Neuronal stem cell (in vitro differentiated cells): ENCODE measurements at places on chromosomes 7 and 10.

DNA sequence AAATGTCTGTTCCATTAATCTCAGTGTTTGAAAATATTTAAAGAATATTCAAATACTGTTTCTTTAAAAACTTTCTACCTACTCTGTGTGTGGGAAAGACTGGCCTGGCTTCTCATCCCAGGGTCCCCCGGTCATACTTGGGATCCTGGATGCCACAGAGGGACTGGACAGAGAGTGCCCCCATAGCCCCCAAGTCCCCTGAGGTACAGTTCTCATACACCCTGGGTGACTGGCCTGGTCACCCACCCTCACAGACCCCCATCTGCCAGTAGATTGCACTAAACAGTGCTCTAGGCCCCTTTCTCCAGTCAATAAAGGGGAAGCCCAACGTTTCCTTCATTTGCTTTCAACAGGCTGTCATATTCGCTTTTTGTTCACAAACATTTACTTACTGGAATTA is 3.0 kb downstream of the TMEM273 start:
- no peak for DNase-seq

- no peak for DNase-seq
Measured at GRCh38 chr7:74283858-74284447, 5.3 kb upstream of the CLIP2 start.

DNA sequence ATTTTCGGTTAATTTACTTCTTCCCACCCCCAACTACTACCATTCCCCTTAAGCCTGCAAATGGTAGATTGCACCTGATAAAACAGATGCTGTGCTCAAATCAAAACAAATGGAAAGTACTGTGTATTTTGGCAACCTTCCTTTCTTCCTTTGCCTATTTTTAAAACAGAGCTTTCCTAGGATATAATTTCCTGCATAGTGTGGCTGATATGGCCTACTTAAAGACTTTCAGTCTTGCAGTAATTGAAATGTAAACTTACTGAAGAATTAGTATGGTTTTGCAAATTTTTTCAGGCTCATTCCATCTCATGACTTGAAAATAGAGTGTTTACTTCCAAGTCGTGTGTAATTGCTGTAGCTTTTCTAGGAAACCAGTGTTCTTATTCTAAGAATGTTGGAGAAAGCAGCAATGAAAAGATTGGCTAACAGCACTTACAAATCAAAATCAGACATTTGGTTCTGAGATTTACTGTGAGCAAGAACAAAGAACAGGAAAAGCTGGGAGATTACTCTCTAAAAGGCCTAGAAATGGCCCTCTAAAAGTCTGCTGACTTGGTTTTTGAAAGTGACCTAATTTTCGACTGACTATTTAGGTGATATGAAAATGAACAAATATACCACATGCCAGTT is 52.0 kb downstream of the REEP3 start:
- no peak for DNase-seq

GRCh38 chr7:44537442-44537841 is 3.7 kb downstream of the NPC1L1 start:
- DNase-seq: no peak

DNA sequence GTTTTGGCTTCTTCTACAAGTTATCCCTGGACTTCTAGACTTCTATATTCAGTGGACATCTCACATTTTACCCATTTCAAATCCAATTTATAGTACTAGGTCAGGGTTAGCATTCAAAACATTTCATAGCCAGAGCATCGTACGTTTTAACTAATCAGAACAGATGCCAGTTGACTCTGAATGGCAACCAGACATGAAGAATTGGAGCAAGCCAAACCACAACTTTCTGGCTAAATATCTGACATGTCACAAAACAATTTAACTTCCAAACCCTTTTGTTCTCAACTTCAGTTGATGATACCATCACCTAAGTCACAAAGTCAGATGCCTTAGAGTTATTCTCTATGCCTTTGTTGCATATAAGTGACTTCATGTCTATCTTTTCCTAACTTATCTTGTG is 1105.7 kb downstream of the XPNPEP1 start:
- DNase-seq: no peak

GRCh38 chr10:28381466-28381865 is 78.6 kb upstream of the MPP7 start:
- no peak for DNase-seq

- no peak for DNase-seq
Measured at GRCh38 chr10:23399701-23400144, 39.2 kb upstream of the OTUD1 start.

DNA sequence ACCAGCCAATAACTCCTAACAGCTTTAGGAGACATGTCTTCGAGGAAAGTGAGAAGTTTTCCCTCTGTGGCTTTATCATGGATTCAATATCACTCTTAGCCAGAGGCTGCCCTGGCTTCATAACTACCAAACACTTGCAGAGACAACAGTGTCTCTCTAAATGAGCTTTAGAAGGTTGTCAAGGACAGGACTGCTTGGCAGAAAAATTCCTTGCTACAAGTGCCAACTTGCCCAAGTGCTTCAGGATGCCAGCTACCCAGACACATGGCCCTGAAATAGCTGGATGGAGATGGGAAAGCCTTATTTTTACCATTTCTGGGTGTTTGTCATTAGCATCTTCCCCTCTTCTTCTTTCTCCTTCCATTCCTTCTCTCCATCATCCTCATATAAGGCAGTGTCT is 137.1 kb upstream of the MDFIC start:
- DNase-seq: no peak

DNA sequence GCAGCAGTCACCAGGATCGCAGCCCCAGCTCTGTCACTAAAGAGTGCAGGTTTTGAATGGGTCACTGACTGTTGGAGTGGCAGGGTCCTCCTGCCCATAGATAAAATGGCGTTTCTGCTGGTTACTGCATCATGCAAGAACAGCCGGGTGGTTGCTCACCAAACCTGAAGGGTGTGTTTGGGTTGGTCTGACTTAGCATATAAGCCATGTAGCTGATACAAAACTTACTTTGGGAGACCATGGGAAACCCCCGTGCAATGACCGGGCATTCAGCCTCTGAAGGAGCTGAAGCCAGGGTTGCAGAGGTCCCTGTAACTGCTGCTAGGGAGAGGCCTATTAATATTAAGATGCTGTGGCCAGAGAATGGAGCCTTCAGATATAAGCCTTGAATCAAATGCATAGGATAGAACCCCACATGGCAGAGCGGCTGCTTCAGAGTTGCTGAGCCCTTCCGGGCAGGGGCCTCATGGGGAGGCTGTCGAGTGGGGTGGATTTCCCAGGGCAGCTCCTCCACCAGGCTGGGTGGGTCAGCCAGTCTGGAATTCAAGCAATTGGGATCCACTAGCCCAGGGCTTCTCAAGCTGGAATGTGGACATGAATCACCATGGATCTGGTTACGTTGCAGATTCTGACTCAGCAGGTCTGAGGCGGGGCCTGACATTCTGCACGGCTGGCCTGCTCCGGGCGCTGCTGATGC is 70.9 kb upstream of the CTBP2 start:
- DNase-seq: peak; percentile 24

DNA sequence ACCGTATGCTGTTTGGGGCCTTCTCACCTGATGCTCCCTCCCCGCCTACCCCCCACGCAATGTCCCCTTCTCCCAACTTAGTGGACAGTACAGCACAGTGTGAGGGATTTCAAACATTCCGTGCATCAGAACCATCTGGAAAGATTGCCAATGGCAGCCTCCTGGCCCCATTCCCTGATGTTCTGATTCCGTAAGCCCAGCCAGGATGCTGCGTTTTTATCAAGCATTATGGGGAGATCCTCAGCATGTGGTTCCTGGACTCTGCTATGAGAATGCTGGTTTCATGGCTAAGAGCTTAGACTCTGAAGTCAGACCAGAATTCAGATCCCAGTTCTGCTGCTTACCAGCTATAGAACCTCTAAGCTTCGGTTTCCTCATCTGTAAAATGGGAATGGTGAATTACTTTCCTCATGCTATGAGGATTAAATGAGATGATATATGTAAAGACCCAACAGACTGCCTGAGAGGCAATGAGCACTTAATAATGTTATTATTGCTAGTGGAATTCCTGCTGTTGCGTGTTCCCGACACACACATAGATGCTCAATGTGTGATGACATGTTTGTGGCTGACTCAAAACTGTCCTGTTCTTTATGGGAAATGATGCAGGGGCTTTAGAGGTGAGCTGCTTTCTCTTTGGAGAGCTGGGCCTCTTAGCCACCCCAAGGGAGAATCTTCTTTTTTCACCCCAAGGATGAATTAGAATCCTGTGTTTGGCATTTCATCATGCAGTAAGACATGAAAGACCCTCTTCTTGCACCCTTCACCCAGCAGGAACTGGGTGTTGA is 60.8 kb upstream of the SMNDC1 start:
- DNase-seq: no peak

GRCh38 chr10:21212348-21212747 is 313.1 kb downstream of the SKIDA1 start:
- DNase-seq: no peak
